ENCODE measurements at places on chromosomes 6 and 20.

DNA sequence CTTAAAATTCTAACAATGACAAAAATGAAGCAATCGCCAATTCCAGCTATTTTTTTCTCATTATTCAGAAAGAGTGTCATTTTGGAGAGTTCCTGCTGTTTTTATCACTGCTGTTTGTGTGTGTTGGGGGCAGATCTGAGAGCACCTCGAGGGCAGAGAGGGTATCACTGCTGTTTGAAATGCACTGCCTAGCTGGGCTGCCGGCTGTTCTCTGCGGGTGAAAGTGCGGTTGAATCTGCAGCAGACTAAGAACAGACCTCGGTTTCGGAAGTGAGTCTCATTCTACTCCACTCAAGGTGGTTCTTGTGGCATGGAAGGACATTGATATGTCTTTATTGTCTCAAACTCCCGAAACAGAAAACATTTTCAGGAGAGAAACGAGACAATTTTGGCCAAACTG, 18.3 kb downstream of the INSM1 start:
- DNase-seq, result no peak

DNA sequence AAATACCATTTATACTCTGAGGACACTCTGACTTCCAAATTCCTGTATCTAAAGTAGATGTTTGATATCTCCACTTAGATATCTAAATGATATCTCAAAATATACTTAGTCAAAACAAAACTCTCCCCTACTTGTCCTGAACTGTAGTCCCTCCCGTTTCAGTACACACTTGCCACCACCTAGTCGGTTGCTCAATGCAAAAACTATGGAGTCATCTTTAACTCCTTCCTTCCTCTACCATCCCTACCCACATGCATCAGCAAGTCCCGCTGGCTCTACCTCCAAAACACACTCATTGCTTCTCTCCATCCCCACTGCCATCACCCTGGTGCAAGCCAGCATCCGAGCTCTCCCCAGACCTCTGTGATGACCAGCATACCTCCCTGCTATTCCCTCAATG, 13.2 kb downstream of the STX7 start:
- no peak for DNase-seq

- DNase-seq, result no peak
These were observed 90.9 kb upstream of the PREP start for GRCh38 chr6:105493736-105494135.

- DNase-seq, result peak; percentile 78
These were observed 151.6 kb upstream of the GMDS start for GRCh38 chr6:2396846-2397630.

DNA sequence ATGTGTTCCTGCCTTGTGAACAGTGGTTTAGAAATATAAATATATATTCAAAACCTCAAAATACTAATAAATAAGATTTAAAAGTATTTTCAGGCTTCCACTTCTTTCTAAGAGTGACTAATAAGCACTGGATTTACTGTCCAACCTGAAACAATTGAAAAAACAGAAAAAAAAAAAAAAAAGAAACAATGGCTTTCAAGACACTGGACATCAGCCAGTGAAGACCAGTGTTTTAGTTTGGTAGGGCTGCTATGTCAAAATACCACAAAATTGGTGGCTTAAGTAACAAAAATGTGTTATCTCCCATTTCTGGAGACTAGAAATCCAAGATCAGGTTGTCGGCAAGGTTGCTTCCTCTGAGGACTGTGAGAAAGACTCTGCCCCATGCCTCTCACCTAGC, 101.4 kb upstream of the PDE7B start:
- DNase-seq, result no peak
